NCI-H345 (cell line): ENCODE measurements at places on chromosomes 7 and 10.

- no peak for DNase-seq
Observed at GRCh38 chr10:28734938-28735759, 57.8 kb downstream of the BAMBI start.

- DNase-seq, result no peak
Observed at GRCh38 chr7:157775021-157775559, 438.3 kb downstream of the DNAJB6 start.

- DNase-seq, result no peak
Observed at GRCh38 chr10:29026802-29027580, 261.9 kb upstream of the LYZL1 start.

GRCh38 chr10:25114036-25114411 is 60.8 kb upstream of the GPR158 start:
- no peak for DNase-seq

DNA sequence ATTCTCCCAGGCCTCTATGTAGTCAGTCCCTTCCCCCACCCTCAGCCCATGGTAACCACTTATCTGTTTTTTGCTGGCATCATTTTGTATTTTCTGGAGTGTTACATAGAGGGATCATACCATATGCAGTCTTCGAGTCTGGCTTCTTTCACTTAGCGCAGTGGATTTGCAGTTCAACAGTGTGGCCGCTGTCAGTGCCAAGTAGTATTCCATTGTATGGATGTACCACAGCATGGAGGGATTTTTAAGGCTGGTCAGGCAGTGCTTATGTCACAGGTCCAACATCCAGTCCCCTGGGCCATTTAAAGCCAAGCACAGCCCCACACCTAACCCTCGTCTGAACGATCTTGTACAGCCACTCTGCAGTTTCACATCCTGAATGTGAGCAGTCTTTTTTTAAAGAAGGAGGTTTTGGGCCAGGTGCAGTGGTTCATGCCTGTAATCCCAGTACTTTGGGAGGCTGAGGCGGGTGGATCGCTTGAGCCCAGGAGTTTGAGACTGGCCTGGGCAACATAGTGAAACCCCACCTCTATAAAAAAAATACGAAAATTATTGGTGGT is 121.8 kb downstream of the CUX1 start:
- no peak for DNase-seq

GRCh38 chr7:130926001-130926691 is 192.1 kb upstream of the KLF14 start:
- DNase-seq, result no peak

GRCh38 chr10:113179265-113179664 is 229.2 kb downstream of the TCF7L2 start:
- no peak for DNase-seq

DNA sequence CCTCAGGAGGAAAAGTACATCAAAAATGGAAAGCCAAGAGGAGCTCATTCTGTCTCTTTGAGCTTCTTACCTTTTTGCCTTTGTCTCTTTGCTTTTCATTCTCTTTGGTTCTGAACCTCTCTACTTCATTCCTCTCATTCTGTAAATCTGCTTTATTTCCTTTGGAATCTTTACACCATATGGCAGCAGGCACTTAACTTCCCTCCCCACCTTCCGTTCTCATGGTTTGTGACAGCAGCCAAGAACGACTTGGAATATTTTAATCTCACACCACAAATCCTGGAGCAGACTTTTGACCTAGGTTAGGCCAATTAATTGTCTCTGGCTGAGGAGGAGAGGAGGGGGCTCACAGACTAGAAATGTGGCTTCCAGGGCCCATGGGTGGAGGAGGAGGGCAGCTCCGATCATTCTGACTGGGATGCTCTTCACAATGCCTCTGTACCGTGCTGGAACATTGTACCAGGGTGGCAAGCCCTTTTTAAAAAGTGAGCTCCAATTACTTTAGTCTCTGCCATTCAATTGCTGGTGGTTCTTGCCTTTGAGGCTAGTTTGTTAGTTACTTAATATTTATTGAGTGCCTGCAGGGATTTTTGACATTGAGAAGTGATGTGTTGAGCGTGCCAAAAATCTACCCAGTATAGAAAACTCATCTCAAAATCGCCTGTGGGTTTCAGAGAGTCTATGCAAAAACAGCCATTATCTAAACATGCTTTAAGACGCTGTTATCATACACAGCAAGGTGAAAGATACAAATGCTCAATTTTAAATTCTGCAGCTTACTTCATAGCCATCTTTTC is 386.6 kb downstream of the DPP6 start:
- DNase-seq, result no peak

GRCh38 chr10:25952857-25953256 is 18.8 kb downstream of the MYO3A start:
- no peak for DNase-seq

DNA sequence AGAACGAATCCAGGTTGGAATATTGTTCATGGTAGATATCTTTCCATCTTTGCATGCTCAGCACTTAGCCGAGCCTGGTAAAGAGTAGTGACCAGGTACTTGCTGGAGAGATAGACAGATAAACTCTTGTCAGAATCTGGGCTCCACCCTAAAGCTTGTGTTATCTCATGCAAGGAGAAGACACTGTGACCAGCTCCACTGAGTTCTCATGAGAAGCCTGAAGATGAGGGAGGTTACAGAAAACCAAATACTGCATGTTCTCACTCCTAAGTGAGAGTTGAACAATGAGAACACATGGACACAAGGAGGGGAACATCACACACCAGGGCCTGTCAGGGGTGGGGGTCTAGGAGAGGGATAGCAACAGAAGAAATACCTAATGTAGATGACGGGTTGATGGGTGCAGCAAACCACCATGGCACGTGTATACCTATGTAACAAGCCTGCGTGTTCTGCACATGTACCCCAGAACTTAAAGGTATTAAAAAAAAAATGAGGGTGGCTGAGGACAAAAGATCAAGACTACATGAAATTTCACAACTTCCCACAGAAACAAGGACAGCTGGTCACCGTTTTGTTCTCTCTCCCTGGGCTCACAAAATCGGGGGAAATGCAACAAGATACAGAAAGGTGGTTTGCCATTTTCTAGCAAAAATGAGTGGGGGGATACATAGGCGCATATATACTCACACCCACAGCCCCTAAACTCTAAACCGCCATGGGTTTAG is 17.4 kb downstream of the DLG5 start:
- no peak for DNase-seq
